ENCODE measurements at places on chromosomes 1 and 21.
A peak's percentile ranks its signal among the peaks of the same experiment; 100 is the strongest.

DNA sequence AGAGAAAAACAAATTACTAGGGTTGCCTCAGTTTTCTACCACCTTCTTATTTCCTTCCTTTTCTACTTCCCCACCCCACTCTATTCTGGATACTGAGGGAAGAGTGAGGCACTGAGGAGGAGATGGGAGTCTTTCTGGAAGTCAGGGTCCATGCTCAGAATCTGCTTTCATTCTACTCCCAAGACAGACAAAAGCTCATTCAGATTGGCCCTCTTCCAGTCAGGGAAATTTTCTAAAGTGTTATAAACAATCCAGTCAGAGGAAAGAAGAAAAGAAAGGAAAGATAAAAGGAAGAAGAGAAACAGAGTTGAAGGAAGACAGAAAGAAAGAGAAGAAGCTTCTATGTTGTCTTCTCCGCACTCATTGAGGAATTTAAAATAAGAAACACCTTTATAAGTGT, 228.6 kb downstream of the COP1 start:
- no peaks in the 10 kb centered on the region for H3K4me1 ChIP-seq
- peaks cover 2% of the 10 kb centered on the region for H3K36me3 ChIP-seq
- H3K27me3 ChIP-seq = no peaks in the 10 kb centered on the region
- no peak overlapping the region for H3K27ac ChIP-seq
- no peak overlapping the region for H3K4me3 ChIP-seq
- DNase-seq = no peak

DNA sequence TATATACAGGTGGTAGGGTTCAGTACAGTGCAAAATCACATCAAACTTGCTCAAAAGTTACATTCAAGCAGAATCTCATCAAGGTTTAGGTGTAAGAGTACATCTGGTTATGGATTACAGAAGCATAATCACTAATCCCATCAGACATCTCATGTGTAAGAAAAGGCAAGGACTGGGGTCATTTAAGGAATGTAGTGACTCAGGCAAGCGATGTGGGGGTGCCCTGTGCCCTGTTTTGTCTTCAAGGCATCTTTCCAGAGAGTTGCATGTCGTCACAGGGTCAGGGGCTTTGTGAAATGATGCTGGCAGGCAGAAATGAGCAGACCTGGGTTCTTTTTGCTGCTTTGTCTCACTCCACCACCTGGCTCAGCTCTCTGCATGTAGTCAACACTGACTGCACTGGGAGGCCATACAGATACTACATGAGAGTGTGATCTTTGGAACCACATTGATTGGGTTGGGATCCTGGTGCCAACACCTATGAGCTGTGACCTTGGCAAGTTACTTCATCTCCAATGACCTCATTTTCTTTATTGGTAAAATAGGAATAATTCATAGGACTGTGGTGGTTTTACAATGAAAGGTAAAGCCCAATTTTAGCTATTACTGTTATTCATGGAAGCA, 8.2 kb upstream of the HHIPL2 start:
- no peak for DNase-seq
- H3K27ac ChIP-seq = no peak overlapping the region
- no peaks in the 10 kb centered on the region for H3K4me1 ChIP-seq
- H3K4me3 ChIP-seq = no peak overlapping the region
- H3K27me3 ChIP-seq = no peaks in the 10 kb centered on the region
- H3K36me3 ChIP-seq = peaks cover 60% of the 10 kb centered on the region

GRCh38 chr1:1296070-1297061, 11.4 kb downstream of the ACAP3 start:
- H3K27ac ChIP-seq = no peak overlapping the region
- no peak for DNase-seq
- H3K4me3 ChIP-seq = peak overlapping the region; percentile 68
- no peaks in the 10 kb centered on the region for H3K4me1 ChIP-seq

DNA sequence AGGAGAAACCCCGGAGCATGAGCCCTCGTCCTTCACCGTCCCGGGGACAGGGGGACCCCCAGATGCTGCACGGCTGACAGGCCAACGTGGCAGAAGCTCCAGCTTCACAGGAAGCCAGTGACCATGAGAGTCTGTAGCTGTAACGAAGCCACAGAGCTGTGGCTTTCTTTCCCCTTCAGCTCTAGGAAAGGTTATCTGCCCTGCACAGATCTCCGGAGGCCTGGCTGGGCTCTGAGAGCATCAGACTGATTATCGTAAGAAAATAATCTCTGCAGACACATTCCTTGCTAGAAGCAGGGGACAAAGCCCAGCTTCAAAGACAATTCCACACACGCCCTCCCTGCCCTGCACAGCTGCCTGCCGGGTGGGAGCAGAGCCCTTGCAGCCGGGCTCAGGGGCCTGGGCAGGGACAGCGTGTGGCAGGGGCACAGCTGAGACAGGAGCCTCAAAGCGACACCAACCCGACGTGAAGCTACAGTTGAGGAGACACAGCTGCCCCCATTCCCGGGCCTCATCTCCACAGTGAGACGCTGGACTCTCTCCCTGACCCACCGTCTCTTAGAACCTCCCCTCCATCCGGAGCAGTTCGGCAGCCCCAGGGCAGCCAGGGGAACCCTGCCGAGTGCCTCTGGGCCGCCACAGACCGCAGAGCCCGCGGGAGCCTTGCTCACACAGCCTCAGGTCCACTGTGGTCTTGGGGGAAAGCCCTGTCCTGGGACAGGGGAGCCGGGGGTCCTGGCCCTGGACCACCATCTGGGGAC, 30.6 kb downstream of the POFUT2 start:
- H3K27me3 ChIP-seq = no peaks in the 10 kb centered on the region
- peaks cover 11% of the 10 kb centered on the region for H3K4me1 ChIP-seq
- DNase-seq = no peak
- H3K36me3 ChIP-seq = no peaks in the 10 kb centered on the region

DNA sequence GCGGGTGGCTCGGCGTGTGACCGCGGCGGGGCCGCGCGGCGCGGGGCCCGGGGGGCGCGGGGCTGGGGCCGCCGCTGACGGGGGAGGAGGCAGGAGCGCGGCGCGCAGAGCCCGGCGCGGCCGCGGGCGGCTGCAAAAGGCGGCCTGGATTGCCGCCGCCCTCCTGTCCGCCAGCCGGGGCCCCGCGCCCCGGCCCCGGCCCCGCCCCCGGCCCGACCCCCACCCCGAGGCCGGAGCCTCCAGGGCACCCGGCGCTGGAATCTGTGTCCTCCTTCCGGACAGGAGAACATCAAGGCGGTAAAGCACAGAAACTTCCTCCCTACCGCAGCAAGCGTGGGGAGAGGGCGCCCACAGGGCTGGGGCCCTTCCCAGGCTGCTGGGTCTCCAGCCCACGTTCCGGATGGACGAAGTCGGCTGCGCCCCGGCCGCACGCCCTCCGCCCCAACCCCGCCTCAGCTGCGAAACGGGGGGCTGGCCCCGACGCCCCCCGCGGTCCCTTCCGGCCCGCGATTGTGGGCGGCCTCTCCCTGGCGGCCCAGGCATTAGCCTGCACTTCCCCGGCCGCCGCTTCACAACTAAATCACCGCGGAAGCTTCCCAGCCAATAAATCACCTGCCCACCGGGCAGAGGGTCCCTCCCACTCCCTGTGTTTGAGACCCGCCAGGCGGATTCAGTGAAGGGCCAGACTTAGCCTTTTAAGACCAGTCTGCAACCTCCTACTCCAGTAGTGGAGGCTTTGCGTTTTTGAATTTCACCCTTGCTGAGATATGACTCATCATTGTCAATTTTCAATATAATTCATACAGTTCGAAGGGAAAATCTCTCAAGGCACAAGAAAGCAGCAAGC, 106.0 kb downstream of the SLC45A1 start:
- peak overlapping the region; percentile 97 for H3K27ac ChIP-seq
- peak overlapping the region; percentile 84 for H3K4me3 ChIP-seq
- H3K4me1 ChIP-seq = peaks cover 45% of the 10 kb centered on the region
- no peaks in the 10 kb centered on the region for H3K27me3 ChIP-seq

DNA sequence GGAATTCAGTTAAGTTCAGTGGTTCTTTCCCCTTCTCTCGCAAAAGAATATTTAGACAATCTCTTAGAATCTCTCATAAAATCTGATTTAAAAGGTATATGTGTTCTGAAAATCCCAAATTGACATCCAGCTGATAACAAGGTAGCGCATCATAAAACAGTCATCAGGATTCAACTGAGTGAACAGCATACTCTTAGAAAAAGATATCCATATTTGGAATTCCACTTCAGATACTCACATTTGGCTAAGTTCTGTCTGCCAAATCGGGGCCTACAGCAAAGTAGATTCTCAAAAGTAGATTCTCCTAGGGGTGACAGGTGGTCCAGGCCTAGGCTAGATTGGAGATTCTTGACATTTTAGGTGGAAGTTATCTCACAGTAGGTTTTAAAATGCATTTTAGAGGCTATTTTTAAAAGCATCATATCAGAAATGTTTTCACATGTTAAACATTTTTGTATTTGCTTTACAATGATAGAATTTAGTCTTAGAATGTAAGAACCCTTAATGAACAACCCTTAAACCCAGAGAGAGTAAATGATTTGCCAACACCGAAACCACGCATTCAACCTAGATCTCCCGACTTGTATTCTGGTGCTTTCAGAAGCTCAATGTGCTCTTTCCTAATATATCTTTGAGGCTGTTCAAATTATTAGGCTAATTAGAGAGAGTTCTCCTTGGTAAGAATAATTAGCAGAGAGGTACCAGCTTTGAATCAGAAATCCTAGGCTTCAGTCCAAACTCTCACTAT, 318.9 kb downstream of the LMO4 start:
- H3K36me3 ChIP-seq = no peaks in the 10 kb centered on the region
- no peak overlapping the region for H3K27ac ChIP-seq
- DNase-seq = no peak
- no peaks in the 10 kb centered on the region for H3K4me1 ChIP-seq

GRCh38 chr1:159960721-159961381, 6.8 kb upstream of the SLAMF9 start:
- H3K4me1 ChIP-seq = peaks cover 6% of the 10 kb centered on the region
- H3K27ac ChIP-seq = no peak overlapping the region
- no peak for DNase-seq
- H3K36me3 ChIP-seq = no peaks in the 10 kb centered on the region
- H3K4me3 ChIP-seq = no peak overlapping the region
- H3K27me3 ChIP-seq = no peaks in the 10 kb centered on the region

DNA sequence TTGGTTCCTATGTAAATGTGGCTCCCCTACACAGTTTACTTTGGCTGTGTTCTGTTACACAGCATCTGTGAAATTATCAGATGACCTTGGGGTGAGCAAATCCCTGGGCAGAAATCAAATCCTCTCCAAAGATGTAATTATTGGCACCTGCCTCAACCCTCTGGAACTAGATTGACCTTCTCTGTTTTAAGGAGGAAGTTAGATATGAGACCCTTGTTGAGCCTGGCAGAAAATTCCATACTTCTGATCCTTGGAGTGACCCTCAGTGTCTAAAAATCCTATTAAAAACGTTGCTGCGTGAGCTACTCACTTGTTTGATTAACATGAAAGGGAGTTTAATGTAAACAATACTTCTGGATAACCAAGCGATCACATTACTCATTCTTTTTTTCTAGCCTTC, 122.0 kb downstream of the CLIC6 start:
- no peaks in the 10 kb centered on the region for H3K4me1 ChIP-seq
- H3K4me3 ChIP-seq = no peak overlapping the region
- no peak for DNase-seq
- no peaks in the 10 kb centered on the region for H3K27me3 ChIP-seq
- no peak overlapping the region for H3K27ac ChIP-seq

DNA sequence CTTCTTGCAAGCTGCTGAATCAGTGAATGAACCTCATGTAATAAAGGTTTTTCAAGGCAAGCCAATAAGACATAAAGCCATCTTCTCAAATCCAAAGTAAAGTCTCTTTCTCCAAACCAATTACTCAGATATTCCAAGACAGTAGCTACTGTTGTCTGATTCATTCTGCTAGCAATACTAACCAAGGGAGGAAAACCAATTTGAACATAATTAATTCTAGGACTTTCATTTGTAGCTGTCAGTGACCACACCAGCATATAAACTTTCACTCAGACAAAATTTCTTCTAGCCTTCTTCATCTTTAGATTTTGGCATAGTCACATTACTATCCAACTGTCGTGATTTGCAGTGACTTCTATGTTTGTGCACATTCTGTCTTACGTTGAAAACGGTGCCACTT, 10.5 kb upstream of the INTS3 start:
- H3K27me3 ChIP-seq = no peaks in the 10 kb centered on the region
- no peak overlapping the region for H3K27ac ChIP-seq
- peaks cover 1% of the 10 kb centered on the region for H3K4me1 ChIP-seq
- no peaks in the 10 kb centered on the region for H3K36me3 ChIP-seq
- DNase-seq = no peak
- H3K4me3 ChIP-seq = no peak overlapping the region

DNA sequence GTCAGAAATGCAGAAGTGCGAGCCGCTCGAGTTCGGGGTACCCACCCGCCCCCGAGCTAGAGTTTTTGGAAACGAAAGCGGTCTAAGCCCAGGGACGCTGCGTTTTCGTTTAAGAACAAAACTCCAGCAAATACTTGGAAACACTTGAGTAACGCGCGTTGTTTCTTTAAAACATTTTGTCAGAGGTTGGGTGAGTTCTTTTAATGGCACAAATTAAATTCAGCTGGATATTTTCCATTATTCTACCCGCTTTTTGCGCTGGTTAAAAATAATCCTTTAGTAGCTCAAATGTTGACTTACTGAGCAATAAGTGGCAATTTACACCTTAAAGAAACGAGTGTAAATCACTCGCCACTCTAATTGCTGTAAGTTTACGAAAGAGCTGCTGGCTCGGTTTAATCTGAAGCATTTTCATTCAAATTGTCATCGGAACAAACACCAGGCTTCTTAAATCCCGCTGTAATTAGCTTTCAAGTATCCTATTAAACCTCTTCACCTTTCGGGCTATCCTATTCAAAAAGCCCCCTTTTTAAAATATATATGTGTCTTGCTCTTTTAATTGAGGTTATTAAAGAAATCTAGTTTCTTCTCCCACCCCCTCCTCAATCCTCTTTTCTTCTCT, 1.5 kb downstream of the LHX8 start:
- no peak overlapping the region for H3K27ac ChIP-seq
- H3K36me3 ChIP-seq = no peaks in the 10 kb centered on the region
- peak overlapping the region; percentile 78 for H3K4me3 ChIP-seq
- DNase-seq = peak; percentile 31
- H3K4me1 ChIP-seq = peaks cover 16% of the 10 kb centered on the region
